ENCODE measurements at places on chromosomes 2 and 18.

DNA sequence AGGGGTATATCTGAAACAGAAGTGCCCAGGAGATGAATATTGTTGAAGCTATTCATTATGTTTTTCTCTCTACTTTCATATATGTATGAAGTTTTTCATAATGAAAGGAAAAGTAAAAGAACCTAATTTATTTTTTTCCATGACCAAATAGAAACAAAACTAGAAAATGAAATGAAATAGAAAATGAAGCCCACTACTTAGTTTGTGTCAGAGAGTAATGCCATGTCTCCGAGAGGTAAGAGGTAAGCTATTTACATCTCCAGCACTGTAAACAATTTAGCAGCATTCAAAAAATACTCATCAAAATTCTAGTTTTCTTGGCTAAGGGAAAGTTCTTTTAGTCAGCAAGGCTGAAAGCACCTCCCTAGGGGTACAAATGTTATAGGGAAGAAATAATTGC is 238.6 kb downstream of the PTH2R start:
- DNase-seq: no peak

- DNase-seq: peak; percentile 49
Measured at GRCh38 chr2:189265696-189266320, 86.2 kb upstream of the COL5A2 start.

DNA sequence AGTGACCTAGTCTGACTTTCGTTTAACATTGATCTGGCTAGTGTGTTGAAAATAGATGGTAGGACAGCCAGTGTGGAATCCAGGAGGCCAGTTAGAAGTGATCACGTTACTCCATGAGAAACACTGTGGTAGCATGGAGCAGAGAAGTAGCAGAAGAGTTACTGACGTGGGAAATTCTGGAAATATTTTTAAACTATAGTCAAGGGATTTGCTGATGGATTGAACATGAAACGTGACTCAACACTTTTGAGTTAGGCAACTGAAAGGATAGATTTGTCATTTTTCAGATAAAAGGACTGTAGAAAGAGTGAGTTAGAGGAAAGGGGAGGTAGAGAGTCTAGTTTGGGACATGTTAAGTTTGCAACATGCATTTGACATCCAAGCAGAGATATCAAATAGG is 130.4 kb downstream of the IRS1 start:
- peak; percentile 53 for DNase-seq

- DNase-seq: no peak
Measured at GRCh38 chr18:10032331-10033015, 118.7 kb downstream of the VAPA start.

DNA sequence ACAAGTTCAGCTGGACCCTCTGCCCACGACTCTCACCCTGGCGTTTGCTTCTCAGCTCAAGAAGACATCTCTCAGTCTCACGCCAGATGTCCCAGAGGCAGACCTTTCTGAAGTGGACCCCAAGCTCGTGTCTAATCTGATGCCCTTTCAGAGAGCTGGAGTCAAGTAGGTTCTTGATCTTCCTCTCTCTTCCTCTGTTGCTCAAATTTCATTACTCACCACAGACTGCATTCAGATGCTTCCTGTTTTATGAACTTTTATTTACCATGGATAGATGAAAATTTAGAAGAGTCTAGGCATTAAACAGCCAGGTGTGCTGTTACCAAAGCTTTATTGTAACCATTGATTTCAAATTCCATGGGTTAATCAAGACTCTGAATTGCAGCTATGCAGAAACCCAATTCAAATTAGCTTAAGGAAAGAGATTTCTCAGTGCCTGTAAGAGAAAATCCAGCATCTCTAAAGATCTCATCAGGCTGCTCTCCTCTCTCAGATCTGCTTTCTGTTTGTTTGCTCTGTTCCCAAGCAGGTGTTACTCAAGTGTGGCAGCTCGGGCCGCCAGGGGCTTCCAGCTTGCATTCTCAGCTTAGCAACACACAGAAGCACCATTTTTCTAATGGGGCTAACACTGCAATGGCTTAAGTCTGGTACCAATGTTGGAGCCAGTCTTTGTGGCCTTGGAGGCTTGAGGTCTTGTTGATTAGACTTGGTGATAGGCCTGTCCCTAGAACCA is 16.5 kb downstream of the SMARCAL1 start:
- no peak for DNase-seq

DNA sequence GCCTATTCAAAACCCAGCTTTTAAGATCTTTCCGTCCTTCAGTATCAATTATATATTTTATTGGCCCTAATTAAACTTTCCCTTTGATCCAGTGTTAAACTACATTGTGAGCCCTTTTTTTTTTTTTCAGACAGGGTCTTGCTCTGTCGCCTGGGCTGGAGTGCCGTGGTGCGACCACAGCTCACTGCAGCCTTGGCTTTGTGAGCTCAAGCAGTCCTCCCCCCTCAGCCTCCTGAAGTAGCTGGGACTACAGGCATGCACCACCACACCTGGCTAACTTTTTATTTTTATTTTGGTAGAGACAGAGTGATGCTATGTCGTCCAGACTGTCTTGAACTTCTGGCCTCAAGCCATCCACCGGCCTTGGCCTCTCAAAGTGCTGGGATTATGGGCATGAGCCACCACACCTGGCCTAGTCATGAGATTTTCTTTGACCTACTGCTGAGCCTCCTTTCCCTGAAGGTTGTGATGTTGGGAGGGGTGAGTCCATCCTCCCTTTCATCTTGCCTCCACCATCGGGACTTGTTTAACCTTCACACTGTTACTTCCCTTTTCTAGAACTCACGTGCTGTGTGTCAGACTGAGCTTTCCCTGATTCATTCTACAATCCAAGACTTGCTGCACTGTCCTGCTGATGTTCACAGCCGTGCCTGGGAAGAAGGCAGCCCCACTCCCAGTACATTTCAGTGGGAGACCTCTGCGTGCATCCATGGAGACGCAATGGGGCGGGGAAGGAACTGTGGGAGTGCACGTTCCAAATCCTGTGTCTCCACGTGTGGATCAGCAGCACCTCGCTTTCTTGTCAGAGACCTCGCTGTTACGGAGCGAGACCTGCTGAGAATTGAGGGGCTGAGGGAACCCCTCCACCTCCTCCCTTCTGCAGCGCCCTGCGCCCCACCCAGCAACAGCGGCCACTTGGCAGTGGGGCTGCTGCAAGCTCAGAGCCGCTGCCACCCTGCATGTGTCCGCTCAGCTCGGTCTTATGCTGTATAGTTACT is 10.8 kb downstream of the OXER1 start:
- no peak for DNase-seq

- DNase-seq: no peak
Measured at GRCh38 chr2:85712849-85713612, 18.9 kb downstream of the GNLY start.

GRCh38 chr18:56162311-56163265 is 475.8 kb downstream of the TXNL1 start:
- DNase-seq: peak; percentile 40

- no peak for DNase-seq
Measured at GRCh38 chr2:241816431-241817121, 7.6 kb downstream of the NEU4 start.
